AG08396 (cell line): ENCODE measurements at places on chromosomes 5 and 9.

GRCh38 chr5:178547052-178547666 is 43.0 kb downstream of the COL23A1 start:
- no peak for DNase-seq

- DNase-seq: no peak
Observed at GRCh38 chr5:179140293-179140692, 80.1 kb downstream of the ZNF354C start.

DNA sequence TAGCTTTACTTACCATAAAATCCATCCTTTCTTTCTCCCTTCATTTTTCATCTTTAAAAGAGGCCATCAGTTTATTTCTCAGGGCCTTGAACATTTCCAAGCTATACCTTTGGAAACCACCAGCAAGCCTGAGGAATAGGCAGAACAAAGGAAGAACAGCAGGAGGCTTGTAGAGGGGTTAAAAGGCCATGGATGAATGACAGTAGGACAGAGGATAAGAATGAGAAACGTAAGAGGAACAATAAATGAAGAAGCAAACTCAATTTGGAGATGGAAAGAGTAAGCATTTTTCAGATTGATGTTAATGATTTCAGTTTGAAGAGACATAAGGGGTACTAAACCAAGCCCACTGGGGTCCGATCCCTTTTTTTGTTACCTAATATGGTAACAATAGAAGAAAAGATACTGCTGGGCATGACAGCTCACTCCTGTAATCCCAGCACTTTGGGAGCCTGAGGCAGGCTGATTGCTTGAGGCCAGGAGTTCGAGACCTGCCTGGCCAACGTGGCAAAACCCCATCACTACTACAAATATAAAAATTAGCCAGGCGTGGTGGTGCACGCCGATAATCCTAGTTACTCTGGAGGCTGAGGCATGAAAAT is 106.6 kb upstream of the NMUR2 start:
- no peak for DNase-seq

DNA sequence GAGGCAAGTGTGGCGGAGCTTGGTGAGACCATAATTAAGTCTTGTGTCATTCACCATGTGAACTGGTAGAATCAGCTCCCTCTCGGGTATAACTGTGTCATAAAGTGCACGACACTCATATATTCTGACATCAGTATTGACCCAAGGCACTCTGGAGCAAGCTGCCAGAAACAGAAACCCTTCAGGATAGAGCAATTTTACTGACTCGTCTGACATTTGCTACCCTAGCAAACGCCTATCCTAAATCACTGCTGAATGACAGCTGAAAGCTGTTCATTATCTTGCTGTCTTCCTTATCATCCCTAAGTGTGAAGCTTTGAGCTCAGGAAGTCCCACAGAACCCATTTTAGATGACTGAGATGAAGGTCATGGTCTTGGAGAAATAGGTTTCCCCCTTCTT is 27.8 kb downstream of the PTCH1 start:
- DNase-seq: no peak

DNA sequence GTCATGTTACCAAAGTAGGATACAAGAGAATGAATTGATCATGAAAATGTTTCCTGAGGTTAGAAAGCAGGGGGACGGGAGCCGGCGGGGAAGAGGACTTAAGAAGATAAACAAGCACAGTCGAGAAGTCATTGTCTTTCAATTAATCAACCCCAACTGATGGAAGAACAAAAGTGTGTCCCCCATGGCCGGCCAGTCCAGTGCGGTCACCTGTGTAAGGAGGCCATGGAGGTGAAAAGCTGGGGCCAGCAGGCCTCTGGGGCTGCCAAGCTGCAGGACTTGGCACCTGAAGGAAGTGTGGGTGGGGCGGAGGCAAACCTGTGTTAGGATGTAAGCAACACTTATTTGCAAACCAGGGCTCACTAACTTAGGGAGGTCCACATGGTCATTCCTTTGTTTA is 223.3 kb upstream of the TBCA start:
- no peak for DNase-seq

DNA sequence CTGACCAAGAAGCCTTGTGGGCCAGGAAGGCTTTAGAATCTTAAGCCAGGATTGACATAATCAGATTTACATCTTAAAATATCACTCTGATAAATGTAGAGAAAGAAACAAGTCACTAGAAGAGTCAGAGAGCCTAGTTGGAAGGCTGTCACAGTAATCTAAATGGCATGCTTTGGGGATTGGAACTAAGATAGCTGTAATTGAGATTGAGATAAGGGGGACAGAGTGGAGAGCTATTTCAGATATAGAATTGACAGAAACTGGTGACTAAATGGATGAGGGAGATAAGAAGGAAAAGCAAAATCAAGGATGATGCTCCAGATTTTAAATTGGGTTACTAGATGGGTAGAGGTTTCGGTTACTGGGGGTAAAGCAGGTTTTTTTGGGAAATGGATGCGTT is 100.5 kb downstream of the XRCC4 start:
- no peak for DNase-seq

- DNase-seq: no peak
Observed at GRCh38 chr5:115949096-115949495, 13.2 kb upstream of the LVRN start.

DNA sequence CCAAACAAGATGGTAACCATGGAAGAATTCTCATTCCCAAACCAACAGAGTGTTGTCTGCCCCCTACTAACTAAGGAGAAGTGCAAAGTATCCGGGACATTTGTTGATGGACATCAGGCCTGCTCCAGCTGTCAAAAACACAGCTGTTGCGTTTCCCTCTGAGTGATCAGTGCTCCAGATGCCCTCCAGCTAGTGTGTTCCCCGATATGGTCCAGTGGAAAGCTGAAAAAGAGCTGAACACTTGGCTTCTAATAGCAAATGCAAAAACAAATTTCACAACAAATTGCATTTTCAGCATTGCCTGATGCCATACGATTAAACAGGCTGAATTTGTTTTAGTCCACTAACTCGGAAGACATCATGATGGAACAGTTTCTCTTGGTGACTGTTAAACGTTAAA is 1398.7 kb downstream of the PTPRD start:
- no peak for DNase-seq

DNA sequence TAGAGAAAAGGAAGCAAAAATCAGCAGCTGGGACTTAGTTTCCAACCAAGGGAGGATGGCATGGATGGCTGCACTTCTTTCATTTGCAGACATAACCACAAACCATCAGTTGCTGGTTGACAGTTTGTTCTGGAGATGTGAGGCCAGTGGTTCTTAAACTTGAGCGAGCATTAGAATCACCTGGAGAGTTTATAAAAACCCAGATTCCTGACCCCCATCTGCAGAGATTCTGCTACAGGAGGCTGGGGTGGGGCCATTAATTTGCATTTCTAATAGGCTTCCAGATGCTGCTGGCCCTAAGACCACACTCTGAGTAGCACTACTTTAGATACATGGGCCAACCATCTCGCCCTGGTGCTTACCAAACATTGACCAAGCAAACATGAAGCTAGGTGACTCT is 60.8 kb downstream of the MARCHF3 start:
- no peak for DNase-seq

DNA sequence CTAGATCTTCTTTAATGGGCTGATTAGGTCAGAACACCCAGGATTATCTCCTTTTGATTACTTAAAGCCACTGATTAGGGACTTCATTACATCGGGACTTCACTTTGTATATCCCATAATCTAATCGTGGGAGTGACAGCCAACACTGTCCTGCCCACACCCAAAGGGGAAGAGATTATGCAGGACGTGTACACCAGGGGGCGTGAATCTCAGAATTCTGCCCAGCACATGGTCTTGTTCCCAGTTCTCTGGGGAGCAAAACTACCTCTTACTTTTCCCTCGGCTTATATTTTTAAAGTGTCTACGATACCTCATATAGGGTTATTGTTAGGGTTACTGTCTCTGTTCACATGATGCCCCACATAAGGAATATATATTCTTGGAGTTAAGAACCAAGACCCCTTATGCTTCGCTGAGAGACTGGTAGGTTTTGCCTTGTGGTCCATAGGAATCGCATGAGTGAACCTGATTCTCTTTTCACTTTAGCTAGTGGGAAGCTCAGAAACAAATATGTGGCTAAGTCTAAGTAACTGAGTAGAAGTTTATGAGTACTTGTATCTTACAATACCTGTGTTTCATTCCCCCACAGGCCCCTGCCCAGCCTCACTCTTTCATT is 192.7 kb downstream of the GNA14 start:
- peak; percentile 21 for DNase-seq
